NCI-H1105 treated with DMSO at 0.1 percent for 48 hours (cell line): ENCODE measurements at places on chromosomes 11 and 22.

GRCh38 chr22:46033256-46034200 lies 56.6 kb upstream of the WNT7B start:
- no peak for DNase-seq

DNA sequence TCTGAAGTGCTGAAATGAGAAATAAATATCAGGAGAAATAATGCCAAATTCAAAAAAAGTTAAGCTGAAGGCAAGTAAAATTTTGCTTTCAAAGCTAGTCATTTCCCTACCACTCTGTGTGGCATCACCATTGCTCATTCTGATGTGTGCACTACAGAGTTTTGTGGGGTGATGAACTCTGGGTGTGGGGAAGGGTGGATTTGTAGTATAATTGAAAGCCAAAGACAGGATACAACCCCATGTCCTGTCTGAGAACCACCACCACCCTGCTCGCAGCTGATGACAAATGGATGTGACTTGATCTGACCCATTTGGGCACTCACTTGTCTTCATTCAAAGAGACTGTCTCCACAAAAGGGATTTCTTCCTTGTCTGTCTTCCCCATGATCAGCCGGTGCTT lies 19.3 kb upstream of the TMEM9B start:
- DNase-seq: no peak

- DNase-seq: no peak
These were observed 50.4 kb upstream of the KCNQ1OT1 start for GRCh38 chr11:2750101-2750681.

GRCh38 chr11:118443590-118444218 lies 7.4 kb downstream of the KMT2A start:
- DNase-seq: no peak
